ENCODE measurements at places on chromosomes 13 and 19.

DNA sequence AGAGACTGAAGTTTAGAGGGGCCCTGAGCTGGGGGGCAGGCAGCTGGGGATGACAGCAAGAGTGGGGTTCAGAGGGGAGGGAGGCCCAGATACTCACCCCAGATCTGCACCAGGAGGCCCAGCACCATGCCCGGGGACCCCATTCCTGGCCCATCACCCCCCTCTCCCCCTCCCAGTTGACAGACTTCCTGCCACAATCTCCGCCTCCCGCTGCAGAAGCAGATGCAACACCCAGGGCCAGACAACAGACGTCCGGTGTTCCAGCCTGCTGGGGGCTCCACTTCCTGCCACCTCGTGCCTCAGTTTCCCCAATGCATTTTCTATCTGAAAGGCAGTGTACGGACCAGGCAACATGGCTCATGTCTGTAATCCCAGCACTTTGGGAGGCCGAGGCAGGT, at the start of gene TMIGD2:
TMIGD2 (minus strand) TSS at position 147 of the 398 bp plus-strand sequence; CDS start at position 143, 4 bp downstream.
- no peak for DNase-seq

DNA sequence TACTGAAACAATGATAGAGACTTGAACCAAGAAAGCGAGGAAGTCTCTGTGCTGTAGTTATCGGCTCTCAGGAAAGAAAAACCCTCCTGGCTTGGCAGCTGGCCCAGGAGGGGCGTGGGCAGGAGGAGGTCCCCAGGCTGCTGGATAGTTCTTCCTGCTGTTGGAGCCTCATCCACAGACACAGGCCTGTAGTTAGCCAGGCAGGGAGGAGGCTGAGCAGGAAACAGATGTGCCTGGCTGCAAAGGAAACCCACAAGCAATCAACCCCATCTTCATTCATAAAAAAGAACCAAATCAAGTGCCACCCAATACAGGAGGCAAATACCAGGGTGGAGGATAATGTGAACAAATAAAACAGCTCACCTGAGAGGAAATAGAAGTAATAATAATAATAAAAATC, 86.2 kb downstream of the IRS2 start:
- DNase-seq, result peak; percentile 77

- no peak for DNase-seq
These were observed 50.1 kb upstream of the OBI1 start for GRCh38 chr13:78709028-78709427.

DNA sequence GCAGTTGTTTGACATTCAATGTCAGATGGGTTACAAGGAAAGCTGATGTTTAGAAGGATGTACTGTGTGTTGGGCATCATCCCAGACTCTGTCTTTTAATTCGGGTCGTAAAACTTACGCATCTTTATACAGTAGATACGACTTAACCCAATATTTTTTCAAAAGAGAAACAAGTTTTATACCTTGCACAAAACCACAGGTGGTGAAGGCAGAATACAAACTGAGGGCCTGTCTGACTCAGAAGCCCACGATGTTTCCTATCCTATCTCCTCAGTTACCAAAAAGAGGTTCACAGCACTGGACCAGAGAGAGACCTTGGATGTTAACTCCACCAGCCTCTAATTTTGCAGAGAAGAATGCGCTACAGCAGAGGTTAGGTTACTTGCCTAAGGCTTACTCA, 477.0 kb downstream of the FOXO1 start:
- no peak for DNase-seq

GRCh38 chr13:106917024-106917571, 349.2 kb upstream of the ARGLU1 start:
- no peak for DNase-seq

- DNase-seq, result no peak
These were observed 67.0 kb downstream of the ABCC4 start for GRCh38 chr13:95234242-95234641.

- DNase-seq, result no peak
These were observed 73.0 kb downstream of the ZNF100 start for GRCh38 chr19:21694171-21694906.

GRCh38 chr13:20435616-20436368, 89.9 kb downstream of the CRYL1 start:
- no peak for DNase-seq

DNA sequence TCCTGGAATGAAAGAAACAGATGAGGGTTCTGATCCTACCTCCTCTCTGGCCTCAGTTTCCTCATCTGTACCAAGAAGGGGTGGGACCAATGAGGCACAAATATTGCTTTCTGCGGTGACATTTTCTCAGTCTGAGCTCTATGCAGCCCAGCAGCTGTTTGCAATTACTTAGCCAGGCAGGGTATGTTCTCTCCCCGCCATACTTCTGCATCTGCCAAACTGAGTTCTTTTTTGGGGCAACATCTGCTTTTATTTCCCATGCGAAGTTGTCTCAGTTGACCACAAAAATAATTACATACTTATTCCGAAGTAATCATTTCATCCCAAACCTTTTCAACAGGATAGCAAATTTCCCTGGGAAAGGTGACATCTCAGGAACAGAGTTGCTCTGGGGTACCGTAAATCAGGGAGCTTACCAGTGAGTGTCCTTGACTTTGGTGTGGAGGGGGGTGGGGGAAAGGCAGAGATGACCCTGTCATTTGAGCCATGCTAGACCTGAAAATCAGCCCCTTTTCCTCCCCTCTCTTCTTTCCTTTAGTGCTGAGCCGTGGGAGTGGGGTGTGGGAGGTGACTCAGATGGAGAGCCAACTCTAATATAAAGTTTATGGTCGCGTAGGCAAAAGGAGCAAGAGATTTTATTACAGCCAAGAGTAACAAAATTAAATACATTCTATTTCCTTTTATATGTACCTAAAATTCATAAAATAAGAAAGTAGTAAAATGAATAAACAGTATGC, 165.7 kb upstream of the KL start:
- DNase-seq, result no peak

- DNase-seq, result no peak
These were observed 49.0 kb upstream of the PNMA8B start for GRCh38 chr19:46544651-46545050.

DNA sequence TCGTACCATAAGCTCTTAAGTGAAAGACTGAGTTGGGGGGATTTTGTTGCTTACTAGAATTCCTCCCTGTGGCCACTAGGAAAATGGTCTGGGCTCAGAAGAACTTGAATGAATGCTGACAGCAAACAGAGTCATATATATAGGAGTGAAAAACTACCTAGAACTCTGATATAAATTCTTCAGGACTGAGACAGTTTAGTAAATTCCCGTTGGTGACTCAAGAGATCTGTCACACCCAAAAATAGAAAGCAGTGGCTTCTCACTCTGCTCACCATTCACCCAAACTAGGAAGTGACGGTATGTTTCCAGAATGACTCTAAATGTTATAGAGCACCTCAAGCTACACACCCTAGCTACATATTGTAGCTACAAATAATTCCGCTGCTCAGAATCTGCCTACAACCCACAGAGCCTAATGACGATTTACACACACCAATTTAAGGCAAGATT, 116.2 kb downstream of the TBC1D4 start:
- no peak for DNase-seq

GRCh38 chr13:65762012-65762411, 1468.1 kb downstream of the PCDH9 start:
- DNase-seq, result no peak

GRCh38 chr19:8665468-8666213, 33.0 kb downstream of the ACTL9 start:
- DNase-seq, result no peak

DNA sequence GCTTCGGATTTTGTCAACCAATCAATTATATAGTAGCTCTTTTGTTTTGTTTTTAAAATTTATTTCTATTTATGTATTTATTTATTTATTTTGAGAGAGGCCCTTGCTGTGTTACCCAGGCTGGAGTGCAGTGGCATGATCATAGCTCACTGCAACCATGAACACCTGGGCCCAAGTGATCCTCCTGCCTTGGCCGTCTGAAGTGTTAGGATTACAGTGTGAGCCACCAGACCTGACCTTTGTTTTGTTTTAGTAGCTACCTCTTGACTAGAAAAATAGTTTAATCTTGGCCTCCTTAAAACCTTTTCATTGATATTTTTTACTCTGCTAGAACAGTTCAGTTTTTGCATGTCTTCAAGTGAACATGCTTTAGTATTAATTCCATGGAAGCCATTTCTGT, 15.1 kb downstream of the GARRE1 start:
- no peak for DNase-seq

DNA sequence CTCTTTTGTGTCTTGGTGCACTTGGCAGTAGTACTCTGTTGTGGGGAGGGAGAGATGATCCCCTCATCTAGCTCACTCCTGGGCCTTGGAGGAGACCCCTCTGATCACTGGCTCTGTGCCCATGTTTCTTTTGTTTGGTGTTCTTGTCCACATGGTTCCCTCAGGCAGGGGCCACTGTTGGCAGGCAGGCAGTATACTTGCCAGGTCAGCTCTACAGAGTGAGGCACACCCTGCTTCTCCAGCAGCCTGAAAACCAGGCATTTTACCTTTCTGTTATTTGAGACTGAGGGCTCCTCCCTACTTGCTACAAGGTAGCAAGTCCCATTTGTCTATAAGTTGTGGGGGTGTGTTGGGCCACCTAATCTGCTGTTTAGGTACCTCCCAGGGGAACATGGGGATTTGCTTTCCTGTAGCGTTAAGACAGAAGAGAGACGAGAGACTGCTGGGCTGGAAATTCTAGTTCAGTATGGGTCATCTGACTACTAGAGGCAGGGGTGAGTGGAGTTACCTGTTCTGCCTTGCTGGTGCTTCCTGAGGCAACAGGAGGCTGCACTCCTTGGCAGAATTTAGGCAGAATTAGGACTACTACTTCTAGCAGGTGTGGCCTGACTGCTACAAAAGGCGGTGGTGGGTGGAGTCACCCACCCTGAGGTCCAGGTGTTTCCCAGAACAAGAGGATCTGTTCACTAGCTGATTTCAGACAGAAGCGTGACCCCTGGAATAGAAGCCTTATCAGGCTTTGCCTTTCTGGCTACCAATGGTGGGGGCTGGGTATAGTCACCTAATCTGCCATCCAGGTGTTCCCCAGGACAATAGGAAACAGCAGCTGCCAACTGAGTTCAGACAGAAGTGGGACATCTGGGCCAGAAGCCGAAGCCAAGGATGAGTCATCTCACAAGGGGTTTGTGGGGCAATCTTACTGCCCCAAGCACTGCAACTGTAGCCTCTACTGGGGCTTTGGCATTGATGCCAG, 843.0 kb upstream of the ATXN8OS start:
- no peak for DNase-seq

DNA sequence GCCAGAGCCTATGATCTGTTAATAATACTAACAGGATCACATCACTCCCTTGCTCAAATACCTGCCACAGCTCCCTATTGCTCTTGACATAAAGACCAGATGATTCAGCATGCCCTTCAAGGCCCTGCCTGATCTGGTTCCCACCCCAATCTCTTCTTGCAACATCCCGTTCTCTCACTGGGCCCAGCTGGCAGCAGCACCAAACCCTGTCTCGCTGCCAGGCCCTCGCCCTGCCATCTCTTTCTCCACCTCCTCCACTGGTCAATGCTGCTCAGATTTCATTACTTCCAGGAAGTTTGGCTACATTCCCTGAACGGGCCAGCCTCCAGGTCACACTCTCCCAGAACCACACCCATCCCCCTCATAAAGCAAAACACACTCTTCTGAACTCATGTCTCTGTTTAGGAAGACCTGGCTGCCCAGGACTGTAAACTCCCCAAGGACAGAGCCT, 8.6 kb upstream of the BCAT2 start:
- DNase-seq, result peak; percentile 92

- peak; percentile 77 for DNase-seq
These were observed 2.4 kb downstream of the PTPRH start for GRCh38 chr19:55206664-55207500.

- DNase-seq, result no peak
These were observed 26.5 kb downstream of the RANBP3 start for GRCh38 chr19:5951338-5951861.

GRCh38 chr19:35299523-35300338, 7.8 kb downstream of the MAG start:
- no peak for DNase-seq

DNA sequence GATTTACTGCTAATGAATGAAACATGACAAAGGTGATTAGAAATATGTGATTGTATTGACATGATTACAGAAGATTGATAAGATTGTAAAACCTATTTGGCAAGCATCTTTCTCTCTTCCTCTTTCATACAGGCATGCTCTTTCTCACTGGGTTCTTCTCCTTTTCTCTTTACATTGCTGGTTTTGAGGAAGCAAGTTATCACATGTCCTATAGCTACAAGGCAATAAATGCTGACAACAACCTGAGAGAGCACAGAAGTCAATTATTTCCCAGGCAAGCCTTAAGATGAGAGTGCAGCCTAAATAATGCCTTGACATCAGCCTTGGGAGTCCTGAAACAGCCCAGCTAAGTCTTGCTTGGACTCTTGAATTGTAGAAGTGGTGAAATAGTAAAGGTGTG, 875.0 kb downstream of the SLITRK1 start:
- no peak for DNase-seq

GRCh38 chr19:30678168-30678567, 306.0 kb downstream of the ZNF536 start:
- no peak for DNase-seq

DNA sequence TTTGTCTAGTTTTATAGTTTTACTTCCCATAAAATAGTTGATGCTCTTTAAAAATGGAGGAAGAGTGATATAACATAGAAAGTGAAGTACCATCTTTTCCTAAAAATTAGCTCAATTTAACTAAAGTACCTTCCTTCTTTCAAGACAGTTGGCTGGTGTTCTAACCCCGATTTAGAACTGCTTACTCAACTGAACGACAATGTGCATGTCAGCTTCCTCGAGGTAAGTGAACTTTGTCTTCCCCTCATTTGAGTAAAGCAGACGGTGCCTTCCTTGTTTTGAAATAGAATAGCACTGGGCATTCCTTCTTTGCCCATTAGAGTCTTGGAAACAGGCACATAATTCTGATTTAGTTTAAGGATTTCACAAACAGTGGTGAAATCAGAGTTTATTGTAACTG, 1519.2 kb downstream of the EFNB2 start:
- DNase-seq, result no peak

DNA sequence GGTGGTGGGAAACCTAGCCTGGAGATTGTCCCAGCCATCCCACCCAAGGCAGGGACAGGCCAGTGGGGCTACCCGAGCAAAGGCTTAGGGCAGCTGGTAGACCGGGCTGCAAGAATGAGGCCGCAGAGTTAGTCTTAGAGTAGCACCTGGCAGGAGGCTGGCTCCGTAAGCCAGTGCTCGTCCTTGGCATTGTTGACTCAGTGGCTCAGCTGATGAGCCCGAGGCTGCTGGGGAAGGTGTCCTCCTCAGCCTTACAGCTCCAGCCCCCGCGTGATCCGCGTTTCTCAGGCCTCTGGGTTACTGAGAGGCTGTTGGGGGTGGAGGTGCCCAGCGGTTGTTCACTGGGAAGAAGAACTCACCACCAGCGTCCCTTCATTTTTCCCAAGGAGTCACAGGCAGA, 24.7 kb downstream of the PPP1R37 start:
- no peak for DNase-seq

DNA sequence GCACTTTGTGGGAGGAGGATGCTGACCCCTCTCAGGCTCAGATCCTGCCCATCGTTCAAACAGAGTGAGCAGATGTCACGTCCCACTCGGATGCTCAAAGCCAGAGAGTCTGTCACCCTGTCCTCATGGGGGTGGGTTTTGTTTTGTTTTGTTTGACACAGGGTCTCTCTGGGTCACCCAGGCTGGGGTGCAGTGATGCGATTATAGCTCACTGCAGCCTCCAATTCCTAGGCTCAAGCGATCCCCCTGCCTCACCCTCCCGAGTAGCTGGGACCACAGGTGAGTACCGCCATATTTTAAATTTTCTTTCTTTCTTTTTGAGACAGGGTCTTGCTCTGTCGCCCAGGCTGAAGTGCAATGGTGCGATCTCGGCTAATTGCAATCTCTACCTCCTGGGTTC, 4.0 kb downstream of the ADGRE2 start:
- DNase-seq, result no peak
